Stomach (tissue), 19 donors: ENCODE measurements at places on chromosomes 4 and X. TPM values are rescaled to one million over a fixed set of nuclear protein-coding genes. Genes with fewer than 3 reads are reported as not detected.

- H3K36me3 ChIP-seq: no peaks in the 10 kb centered on the region
- H3K27me3 ChIP-seq: no peaks in the 10 kb centered on the region
- H3K4me3 ChIP-seq: no peak overlapping the region
- no peak for DNase-seq
- no peak overlapping the region for H3K27ac ChIP-seq
Measured at GRCh38 chrX:46838974-46839480, 2.2 kb downstream of the RP2 start.

Gene SEPTIN6
- 35.3 TPM for total RNA-seq

Gene DIAPH2
- 52.1 TPM for total RNA-seq

DNA sequence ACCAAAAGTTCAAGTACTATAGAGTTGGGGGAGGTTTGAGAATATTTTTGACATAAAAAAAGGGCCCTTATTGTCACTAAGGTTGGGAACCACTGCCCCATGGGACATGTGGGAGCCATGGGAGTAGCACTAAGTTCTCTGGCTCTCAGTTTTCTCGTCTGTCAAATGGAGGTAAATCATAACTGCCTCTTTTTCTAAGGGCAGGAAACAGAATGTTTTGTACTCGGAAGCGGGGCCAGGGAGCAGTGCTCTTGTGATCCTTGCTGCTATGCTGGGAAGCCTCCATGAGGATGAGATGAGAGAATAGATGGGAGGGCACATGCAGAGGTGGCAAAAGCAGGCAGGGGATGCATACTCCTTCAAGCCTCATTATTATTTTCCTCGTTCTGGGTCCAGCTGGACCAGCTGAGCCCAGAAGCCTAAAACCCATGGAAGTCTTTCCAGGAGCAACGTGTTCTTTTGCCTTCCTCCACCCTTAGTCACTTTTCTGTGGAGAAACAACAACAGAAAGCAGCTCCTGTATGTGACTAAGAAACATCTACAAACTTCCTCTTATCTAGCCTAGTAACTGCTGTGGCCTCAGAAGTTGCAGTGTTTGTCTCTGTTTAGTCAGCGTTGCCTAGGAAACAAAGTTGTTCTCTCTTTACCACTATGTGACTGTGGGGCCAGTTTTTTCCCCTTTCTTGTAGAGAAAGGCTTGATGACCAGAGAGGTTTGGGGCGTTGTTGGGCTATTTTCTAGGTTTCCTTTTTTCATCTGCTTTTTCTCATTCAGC, 64.8 kb downstream of the TSC22D3 start:
- H3K4me3 ChIP-seq: no peak overlapping the region
- H3K27ac ChIP-seq: peak overlapping the region; percentile 96
- H3K27me3 ChIP-seq: no peaks in the 10 kb centered on the region
- peaks cover 24% of the 10 kb centered on the region for H3K36me3 ChIP-seq
- H3K4me1 ChIP-seq: peaks cover 16% of the 10 kb centered on the region

DNA sequence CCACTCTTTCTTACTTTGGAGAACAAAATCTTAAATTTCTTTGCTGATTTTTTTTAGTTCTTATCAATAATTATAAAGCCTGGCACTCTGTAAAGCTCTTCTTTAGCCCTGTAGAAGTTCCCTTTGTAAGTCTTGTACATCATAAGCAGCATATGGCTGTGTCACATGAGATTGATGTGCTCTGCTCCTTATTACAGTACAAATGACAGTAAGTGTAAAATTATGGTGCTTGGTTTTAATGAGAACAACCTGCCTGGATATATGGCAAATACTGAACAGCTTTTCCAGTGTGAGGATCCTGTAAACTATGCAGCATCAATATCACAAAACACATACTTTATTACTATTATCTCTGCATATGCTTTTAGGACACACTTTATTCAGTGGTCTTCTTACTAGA, 145.9 kb upstream of the GNPDA2 start:
- no peaks in the 10 kb centered on the region for H3K4me1 ChIP-seq
- no peak for DNase-seq
- no peak overlapping the region for H3K4me3 ChIP-seq
- H3K36me3 ChIP-seq: no peaks in the 10 kb centered on the region
- H3K27me3 ChIP-seq: no peaks in the 10 kb centered on the region

DNA sequence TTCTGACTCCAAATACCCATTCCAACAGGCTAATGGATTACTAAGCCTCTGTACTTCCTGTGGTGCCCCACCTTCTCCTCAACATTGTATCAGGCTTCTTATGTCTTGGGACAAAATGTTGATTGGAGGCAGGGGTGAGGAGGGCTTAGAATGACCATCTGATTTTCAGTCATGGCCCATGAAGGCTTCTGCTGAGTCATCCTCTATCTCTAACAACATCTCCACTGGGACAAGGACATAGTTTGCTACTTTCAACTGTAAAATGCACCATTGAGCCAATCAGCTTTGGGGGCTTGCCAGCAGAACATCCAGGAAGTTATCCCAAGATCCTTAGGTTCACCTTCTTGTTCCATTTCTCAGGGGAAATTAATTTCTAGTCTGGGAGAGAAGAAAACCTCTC, 29.5 kb downstream of the MAGEB17 start:
- no peaks in the 10 kb centered on the region for H3K36me3 ChIP-seq
- H3K4me3 ChIP-seq: no peak overlapping the region
- DNase-seq: no peak
- no peaks in the 10 kb centered on the region for H3K4me1 ChIP-seq
- no peaks in the 10 kb centered on the region for H3K27me3 ChIP-seq
- no peak overlapping the region for H3K27ac ChIP-seq

- peaks cover 16% of the 10 kb centered on the region for H3K36me3 ChIP-seq
- no peaks in the 10 kb centered on the region for H3K27me3 ChIP-seq
- peaks cover 7% of the 10 kb centered on the region for H3K4me1 ChIP-seq
- H3K4me3 ChIP-seq: no peak overlapping the region
- no peak overlapping the region for H3K27ac ChIP-seq
Measured at GRCh38 chrX:115642311-115642710, 81.3 kb downstream of the PLS3 start.

GRCh38 chr4:65968831-65969558, 298.7 kb upstream of the EPHA5 start:
- DNase-seq: peak; percentile 54
- no peaks in the 10 kb centered on the region for H3K36me3 ChIP-seq
- H3K27ac ChIP-seq: no peak overlapping the region
- no peaks in the 10 kb centered on the region for H3K27me3 ChIP-seq

DNA sequence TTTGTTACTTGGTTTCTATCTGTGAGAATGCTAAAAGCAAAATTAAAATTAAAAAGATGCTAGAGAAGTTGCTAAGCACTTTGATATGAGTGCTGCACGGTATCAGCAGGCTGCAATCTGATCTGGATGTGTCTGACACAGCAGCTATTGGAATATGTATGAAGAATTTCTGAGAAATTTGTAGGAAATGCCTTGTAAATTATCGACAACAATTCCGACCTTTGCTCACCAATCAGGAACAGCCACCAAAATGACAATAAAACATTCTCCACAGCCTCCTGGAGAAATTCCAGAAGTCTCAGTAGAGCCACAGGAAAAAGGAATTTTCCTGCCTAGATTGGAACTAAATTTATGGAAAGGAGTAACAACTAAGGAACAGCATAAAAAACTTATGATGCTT, 82.5 kb downstream of the TIGD2 start:
- H3K4me3 ChIP-seq: no peak overlapping the region
- H3K4me1 ChIP-seq: no peaks in the 10 kb centered on the region

DNA sequence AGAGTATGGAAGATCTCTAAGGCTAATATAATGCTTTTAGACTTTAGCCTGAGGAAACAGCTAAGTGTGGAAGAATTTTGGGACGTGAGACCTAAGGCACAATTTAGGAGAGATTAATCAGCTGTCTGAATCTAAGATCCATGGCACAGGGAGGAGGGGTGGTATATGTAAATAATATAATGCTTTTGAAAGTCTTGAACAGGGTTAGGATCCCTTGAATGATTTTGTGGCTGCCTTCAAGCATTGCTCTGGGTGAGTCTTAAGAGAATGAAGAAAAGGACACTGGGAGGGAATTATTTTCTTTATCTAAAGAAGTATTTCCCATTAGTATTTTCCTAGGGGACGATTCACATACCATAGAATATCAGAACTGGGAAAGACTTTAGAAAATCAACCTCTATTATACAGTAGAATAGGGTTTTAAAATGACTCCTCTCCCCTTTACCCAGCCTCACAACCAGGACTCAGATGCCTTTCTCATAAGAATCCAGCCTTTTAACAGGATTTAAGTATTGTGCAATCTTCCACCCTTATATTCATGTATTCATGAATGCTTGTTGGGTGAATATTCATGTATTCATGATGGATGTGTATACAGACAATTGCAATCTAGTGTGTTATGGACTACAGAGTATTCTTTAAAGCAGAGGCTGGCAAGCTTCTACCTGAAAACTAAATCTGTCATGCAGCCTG, 664.2 kb upstream of the CPEB2 start:
- no peaks in the 10 kb centered on the region for H3K27me3 ChIP-seq
- no peak overlapping the region for H3K4me3 ChIP-seq
- no peak for DNase-seq
- H3K27ac ChIP-seq: no peak overlapping the region
- no peaks in the 10 kb centered on the region for H3K36me3 ChIP-seq
- no peaks in the 10 kb centered on the region for H3K4me1 ChIP-seq

DNA sequence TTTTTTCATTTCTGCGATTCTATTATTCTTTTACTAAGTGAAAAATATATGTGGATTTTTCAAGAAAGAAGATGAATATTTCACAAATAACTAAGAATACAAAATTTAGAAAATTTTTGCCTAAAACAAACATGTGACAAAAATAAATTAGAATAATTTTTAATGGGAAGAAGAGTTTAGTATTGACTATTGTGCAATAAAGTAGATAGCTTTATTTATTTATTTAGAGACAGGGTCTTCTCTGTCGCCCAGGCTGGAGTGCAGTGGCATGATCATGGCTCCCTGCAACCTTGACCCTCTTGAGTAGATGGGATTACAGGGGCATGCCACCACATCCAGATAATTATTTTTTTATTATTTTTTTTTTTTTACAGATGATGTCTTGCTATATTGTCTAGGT, 95.3 kb upstream of the PAQR3 start:
- H3K4me1 ChIP-seq: no peaks in the 10 kb centered on the region
- H3K4me3 ChIP-seq: no peak overlapping the region
- no peak for DNase-seq
- H3K36me3 ChIP-seq: no peaks in the 10 kb centered on the region
- no peaks in the 10 kb centered on the region for H3K27me3 ChIP-seq

DNA sequence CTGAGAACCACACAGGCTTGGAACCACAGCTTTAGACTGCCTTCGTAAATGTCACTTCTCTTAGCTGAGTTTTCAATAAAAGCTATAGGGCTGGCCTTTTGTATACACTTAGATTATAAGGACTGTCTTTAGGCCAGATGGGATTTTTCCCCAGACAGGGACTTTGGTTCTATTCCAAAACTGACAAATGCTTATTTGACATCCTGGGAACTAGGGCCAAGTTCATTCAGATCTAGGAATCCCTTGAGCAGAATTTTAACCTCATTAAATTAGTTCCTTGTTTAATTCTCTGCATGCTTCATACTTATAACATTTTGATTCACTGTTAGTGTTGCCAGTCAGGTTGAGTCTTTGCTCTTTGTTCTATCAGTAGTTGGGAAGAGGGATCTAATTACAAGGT, 23.1 kb downstream of the ZRSR2 start:
- DNase-seq: no peak
- no peak overlapping the region for H3K4me3 ChIP-seq
- H3K36me3 ChIP-seq: peaks cover 100% of the 10 kb centered on the region

DNA sequence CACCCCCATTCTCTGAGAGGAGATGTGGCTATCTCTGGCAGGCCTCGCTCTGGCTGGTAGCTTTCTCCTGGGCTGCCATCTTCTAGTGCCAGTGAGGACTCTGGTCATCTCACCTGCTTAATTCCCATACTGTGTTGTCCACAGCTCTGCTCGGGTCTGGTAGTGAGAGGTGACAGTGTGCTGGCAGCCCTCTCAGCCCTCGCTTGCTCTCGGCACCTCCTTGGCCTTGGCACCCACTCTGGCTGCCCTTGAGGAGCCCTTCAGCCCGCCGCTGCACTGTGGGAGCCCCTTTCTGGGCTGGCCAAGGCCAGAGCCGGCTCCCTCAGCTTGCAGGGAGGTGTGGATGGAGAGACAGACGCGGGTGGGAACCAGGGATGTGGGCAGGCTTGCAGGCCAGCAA, 52.7 kb downstream of the CPLX1 start:
- H3K36me3 ChIP-seq: peaks cover 93% of the 10 kb centered on the region
- no peak overlapping the region for H3K4me3 ChIP-seq

DNA sequence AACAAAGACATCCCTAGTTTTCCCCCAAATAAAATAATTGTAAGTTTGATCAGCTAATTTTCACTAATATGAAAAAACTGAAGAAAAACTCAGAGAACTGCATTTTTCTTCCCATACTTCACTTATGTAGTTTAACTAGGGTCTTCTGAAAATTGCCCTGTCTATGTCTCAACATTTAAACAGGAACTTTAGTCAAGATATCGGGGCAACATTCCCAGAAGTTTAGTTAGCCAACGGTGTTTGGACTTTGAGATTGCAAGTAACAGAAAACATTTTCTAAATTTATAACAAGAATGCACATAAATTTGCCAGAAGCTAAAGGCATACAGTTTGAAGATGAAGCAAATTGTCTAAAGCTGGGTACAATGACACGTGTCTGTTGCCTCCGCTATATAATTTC, 201.1 kb downstream of the ARAP2 start:
- no peaks in the 10 kb centered on the region for H3K27me3 ChIP-seq
- H3K4me3 ChIP-seq: no peak overlapping the region
- H3K36me3 ChIP-seq: no peaks in the 10 kb centered on the region
- H3K27ac ChIP-seq: no peak overlapping the region
- H3K4me1 ChIP-seq: no peaks in the 10 kb centered on the region
